ENCODE measurements at places on chromosomes 7 and 10. TPM values are rescaled to one million over a fixed set of nuclear protein-coding genes. Genes with fewer than 3 reads are reported as not detected.

- DNase-seq: no peak
- H3K4me3 ChIP-seq: no peak overlapping the region
- no peaks in the 10 kb centered on the region for H3K36me3 ChIP-seq
- H3K27me3 ChIP-seq: no peaks in the 10 kb centered on the region
Measured at GRCh38 chr7:117350027-117350426, 27.2 kb upstream of the WNT2 start.

WIPF3 gene
- total RNA-seq: not detected

GRCh38 chr7:3825491-3825890 lies 524.4 kb downstream of the SDK1 start:
- DNase-seq: no peak
- H3K27me3 ChIP-seq: peaks cover 15% of the 10 kb centered on the region
- no peak overlapping the region for H3K27ac ChIP-seq
- no peaks in the 10 kb centered on the region for H3K4me1 ChIP-seq

DNA sequence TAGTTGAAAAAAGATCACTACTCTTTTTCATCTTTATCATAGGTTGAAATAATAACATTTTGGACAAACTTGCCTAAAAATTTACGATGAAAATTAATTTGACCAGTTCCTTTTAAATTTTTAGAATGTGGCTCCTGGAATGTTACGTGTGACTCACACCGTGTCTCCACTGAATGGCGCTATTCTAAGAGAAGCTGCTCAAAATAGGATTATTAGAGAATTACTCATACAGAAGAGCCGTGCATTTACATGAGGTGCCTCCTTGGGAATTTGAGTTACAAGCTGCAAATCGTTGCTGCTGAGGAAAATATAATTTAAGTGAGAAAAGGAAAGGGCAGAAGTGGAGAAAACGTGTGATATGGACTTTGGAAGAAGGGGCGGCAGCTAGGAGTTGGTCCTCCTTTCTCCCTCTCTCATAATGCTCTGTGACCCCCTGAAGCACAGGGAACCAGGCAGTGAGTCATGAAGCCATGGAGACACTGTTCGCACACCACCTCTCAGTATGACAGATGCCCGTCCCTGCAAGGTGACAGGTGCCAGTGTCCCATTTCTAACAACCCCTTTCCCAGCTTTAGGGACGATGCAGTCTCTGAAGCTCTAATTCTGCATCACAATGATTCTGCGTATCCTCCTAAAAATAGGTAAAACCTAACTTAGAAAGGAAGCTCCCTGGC lies 323.2 kb upstream of the COBL start:
- H3K4me1 ChIP-seq: no peaks in the 10 kb centered on the region
- H3K27ac ChIP-seq: no peak overlapping the region
- no peak for DNase-seq

- no peak overlapping the region for H3K27ac ChIP-seq
- H3K27me3 ChIP-seq: peaks cover 35% of the 10 kb centered on the region
- no peak overlapping the region for H3K4me3 ChIP-seq
- no peak for DNase-seq
Measured at GRCh38 chr7:28405662-28406061, 6.7 kb upstream of the CREB5 start.

DNA sequence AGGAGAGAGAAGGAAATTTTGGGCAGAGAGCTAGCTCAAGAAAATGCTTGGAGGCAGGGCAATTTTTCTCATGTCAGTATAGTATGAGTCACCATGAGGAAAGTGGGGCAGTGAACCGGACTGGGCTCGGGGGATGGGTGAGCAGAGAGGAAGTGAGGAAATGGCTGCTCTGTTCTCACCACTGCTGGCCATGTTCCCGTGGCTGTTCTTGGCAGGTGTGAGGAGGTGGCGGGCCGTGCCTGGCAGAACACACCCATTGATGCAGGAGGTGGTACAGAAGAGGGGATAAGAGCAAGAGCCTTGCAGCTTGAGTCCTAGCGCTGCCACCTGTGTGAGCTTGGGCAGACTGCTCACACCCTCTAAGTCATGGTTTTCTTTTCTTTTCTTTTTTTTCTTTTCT lies 304.4 kb upstream of the LYZL1 start:
- no peak overlapping the region for H3K27ac ChIP-seq
- H3K4me1 ChIP-seq: peaks cover 9% of the 10 kb centered on the region
- H3K36me3 ChIP-seq: no peaks in the 10 kb centered on the region
- H3K4me3 ChIP-seq: no peak overlapping the region
